Stromal cell of bone marrow (primary cell): ENCODE measurements at places on chromosomes 13 and 19.

DNA sequence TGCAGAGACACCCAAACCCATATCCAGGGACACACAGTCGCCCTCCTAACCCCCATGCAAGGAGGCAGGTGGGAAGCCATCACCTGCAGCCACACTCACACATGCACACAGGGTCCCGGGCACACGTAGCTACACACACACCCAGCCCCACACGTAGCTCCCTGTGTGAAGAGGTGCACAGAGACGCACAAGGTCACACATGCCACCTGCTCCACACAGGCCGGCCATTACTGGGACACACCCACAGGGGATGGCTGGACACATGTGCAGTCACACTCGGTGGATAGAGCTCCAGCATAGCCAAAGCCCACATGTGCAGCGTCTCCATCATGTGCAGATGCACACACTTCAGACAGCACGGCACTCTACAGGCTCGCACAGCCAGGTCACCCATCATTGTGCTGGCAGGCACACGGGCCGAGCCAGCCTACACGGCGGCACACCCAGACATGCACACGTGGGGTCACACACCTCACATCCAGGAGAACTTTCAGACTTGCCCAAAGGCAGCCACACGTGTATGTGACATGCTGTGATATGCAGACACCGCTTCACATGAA is 1.1 kb downstream of the ZNF835 start:
- DNase-seq = no peak

DNA sequence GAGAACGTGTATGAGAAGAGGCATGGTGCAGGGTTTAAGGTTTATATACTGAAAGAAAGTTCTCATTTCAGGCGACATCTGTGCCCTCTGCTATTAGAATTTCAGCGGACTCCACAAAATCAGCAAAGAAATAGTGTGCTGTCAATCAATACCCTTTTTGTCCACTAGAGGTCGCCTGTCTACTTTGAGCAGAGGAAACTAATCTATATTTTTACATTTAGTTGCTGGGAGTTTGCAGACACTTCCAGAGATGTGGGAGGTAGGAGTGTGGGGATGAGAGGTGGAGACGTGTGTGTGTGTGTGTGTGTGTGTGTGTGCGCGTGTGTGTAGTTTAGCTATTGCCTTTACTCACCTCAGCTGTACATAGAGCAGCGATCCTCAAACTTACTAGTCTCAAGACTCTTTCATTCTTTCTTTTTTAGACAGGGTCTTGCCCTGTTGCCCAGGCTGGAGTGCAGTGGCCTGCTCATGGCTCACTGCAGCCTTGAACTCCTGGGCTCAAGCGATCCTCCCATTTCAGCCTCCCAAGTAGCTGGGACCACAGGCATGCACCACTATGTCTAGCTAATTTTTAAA is 9.7 kb downstream of the INAFM1 start:
- DNase-seq = no peak

DNA sequence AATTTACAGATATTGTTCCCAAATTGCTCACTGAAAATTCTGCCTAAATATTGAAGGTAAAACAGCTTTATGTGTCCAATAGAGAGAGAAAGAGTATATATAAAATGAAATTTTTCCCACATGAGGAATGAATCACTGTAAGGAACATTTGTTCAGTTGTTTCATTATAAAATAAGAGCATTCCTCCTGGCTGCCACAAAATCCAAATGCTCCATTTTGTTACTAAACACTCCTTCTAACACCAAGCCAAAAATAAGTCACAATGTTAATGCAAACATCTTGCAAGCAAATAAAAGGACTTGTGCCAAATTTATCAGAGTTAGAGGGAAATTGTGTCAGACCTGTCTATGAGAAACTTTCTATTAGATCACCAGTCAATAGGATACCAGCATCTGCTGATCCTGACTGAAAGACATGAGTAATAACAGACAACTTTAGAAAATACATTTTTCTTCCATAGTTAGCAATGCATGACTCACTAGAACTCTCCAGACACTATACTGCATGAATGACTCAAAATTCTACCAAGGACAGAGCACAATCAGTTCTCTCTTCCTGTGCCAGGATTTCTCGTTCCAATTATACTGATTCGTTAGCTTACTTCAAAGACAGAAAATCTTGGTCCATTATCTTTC is 83.5 kb upstream of the FNDC3A start:
- peak; percentile 88 for DNase-seq

- DNase-seq = no peak
Measured at GRCh38 chr13:31898378-31899071, 133.0 kb upstream of the FRY start.

GRCh38 chr13:92727118-92727517 is 499.5 kb upstream of the GPC6 start:
- DNase-seq = no peak

DNA sequence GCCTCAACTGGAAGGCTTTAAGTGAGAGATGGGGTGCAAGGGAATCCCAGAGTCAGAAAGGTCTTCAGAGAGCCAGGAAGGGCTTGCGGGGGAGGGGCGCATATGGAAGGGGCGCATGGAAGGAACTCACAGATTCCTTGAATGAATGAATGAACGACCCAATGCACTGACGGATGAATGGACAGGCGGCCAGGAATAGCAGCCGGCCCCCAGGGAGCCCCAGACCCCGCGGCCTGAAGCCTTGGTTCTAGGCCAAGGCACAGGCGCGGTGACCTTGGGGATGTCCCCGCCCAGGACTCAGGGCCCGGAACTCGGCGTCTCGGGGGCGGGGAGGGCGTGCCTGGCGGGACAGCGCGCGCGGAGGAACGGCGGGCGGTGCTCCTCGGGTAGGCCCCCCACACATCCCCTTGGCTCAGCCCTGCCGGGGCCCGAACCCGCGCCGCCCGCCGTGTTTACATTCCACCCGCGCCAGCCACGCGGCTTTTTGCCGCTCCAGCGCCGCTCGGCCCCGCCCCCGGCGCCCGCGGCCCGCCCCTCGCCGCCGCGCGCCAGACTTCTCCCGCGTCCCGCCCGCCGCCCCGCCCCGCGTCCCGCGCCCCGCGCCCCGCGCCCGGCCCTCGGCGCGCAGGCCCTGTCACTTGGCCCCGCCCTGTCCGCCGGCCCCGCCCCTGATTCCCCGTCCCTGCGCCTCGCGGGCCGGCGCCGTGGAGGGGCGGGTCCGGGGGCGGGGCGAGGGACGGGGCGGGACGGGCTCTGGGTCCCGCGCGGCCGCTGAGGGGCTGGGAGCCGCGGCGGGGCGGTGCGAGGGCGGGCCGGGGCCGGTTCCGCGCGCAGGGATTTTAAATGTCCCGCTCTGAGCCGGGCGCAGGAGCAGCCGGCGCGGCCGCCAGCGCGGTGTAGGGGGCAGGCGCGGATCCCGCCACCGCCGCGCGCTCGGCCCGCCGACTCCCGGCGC is at the start of gene CCNE1:
Gene CCNE1 (plus strand): TSS at position 867 of the 955 bp plus-strand sequence. CDS start 565 bp downstream, outside the sequence.
- peak; percentile 74 for DNase-seq

- DNase-seq = no peak
Measured at GRCh38 chr13:45292176-45292575, 48.8 kb downstream of the TPT1 start.

GRCh38 chr13:78606471-78607408 is 3.4 kb upstream of the POU4F1 start:
- no peak for DNase-seq

DNA sequence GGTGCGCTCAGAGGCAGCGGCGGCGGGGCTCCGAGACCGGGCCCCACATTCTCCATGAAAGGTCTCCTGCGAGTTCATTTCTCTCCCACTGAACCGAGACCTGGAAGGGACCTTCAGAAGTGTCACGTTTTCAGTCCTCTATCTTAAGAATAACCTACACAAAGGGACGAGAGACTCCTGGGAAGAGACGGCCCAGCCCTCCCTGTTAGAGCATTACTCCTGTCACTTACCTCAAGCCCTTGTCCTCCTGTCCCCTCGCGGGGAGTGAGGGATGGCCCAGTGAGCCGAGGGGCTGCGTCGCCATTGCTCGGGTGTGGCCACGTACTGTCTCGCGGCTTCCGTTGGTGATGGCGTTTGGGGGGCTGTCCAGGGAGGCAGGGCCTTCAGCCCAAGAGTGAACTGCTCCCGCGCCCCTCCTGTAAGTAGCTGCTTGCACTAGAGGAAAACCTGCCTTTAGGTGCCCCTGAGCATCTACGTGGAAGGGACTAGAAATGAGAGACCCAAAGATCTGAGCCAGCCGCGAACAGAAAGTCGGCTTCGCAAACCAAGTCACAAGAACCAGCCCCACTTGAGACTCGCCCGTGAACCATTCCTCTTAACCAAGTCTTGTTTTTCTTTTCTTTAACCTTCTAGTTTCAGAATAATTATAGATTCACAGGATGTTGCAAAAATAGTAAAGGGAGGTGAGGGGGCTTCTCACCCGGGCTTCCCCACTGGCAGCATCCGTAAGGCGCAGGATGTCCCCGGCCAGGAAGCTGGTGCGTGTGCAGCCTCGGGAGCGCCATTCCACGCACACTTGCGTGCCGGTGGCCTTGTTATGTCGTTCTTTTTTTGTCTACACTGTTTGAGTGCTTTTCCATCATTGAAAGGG is 21.1 kb upstream of the NDUFS7 start:
- DNase-seq = no peak

- DNase-seq = no peak
Measured at GRCh38 chr13:100301418-100301817, 212.5 kb downstream of the PCCA start.

- no peak for DNase-seq
Measured at GRCh38 chr19:28316464-28316863, 896.5 kb downstream of the UQCRFS1 start.

- DNase-seq = no peak
Measured at GRCh38 chr13:67140006-67140405, 90.1 kb downstream of the PCDH9 start.

- DNase-seq = no peak
Measured at GRCh38 chr13:40706439-40706838, 40.0 kb upstream of the FOXO1 start.

DNA sequence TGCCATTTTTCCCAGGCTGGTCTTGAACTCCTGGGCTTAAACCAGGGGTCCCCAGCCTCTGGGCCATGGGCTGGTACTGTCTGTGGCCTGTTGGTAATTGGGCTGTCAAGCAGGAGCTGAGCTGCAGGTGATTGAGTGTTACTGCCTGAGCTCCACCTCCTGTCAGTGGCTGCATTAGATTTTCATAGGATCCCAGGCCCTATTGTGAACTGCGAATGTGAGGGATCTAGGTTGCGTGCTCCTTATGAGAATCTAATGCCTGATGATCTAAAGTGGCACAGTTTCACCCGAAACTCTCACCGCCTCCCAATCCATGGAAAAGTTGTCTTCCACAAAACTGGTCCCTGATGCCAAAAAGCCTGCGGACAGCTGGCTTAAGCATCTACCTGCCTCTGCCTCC is 16.6 kb upstream of the ZNF536 start:
- DNase-seq = no peak

- DNase-seq = no peak
Measured at GRCh38 chr13:39510316-39510695, 92.7 kb downstream of the LHFPL6 start.

- DNase-seq = peak; percentile 11
Measured at GRCh38 chr13:29852472-29853054, 2.1 kb upstream of the UBL3 start.

DNA sequence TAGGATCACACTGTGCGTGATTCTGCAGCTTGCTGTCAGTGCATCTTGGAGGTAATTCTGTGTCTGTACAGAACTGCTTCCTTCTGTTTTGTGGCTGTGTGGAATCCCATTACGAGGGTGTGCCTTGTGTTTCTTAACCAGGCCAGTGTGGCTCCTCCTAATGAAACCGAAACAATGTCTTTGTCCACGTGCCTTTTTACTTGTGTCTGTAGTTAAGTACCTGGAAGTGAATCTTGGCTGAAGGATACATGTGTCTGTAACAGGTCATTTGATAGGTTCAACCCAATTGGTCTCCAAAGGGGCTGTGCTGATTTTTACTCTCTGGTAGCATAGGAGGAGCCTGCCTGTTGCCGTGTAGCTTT is 13.1 kb downstream of the NOP53 start:
- DNase-seq = no peak

GRCh38 chr13:101579281-101579802 is 126.9 kb downstream of the ITGBL1 start:
- no peak for DNase-seq

DNA sequence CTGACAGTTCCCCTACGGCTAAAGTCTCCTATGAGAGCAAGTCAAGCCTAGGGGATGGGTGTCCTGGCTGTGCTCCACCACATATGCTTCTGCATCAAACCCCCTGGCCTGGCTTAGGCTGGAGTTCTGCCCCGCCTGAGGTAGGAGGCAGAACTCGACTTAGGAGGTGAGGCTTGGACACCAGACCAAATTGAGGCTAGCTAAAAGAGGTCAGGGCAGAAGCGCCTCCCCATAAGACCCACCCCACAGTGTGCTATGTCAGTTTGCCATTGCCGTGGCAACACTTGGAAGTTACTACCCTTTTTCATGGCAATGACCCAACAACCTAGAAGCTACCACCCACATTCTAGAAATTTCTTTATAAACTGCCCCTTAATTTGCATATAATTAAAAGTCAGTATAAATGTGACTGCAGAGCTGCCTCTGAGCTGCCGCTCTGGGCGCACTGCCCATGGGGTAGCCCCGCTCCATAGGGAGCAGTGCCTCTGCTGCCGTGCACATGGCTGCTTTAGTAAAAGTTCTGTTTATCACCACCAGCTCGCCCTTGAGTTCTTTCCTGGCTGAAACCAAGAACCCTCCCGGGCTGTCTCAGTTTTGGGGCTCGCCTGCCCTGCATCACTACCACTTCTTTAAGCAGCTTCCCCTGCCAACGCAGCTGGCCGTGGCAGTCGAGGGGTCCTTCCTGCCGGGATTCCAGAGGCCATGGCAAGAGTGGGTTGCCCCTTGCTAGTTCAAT is 20.2 kb downstream of the AP1M1 start:
- no peak for DNase-seq

- DNase-seq = no peak
Measured at GRCh38 chr13:111335298-111335697, 14.9 kb downstream of the TEX29 start.

DNA sequence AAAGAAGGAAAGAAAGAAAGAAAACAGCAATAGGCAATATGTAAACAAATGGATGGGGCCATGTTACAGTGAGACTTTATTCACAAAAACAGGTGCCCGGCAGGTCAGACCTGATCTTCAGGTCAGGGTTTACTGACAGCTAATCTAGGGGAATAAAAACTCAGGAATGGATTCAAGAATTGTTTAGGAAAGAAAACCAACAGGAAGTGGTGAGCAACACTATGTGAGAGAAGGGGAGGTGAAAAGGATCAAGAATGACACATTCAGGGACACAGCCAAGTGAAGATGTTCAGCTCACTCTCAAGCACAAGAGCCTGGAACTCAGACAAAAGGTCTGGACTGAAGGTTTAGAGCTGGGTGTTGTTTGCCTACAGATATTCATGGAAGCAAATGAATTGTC is 244.5 kb downstream of the EFNB2 start:
- no peak for DNase-seq

GRCh38 chr19:36113894-36114720 is 568 bp downstream of the POLR2I start:
- no peak for DNase-seq
